ENCODE measurements at places on chromosomes 12 and 14.

GRCh38 chr12:115866909-115867525 is 410.5 kb downstream of the MED13L start:
- DNase-seq, result no peak

DNA sequence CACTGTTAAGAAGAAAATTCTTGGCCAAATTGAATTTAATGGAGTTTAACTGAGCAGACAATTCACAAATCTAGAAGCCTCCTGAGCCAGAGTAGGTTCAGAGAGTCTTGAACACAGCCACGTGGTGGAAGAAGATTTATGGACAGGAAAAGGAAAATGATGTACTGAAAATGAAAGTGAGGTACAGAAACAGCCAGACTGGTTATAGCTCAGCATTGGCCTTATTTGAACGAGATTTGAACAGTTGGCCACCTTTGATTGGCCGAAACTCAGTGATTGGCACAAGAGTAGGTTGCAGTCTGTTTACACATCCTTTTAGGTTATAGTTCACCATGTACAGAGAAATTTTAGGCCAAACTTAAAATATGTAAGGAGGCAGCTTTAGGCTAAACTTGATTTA is 9.9 kb downstream of the OAS2 start:
- DNase-seq, result no peak

- DNase-seq, result no peak
Observed at GRCh38 chr14:71931492-71932228, 569 bp upstream of the RGS6 start.

DNA sequence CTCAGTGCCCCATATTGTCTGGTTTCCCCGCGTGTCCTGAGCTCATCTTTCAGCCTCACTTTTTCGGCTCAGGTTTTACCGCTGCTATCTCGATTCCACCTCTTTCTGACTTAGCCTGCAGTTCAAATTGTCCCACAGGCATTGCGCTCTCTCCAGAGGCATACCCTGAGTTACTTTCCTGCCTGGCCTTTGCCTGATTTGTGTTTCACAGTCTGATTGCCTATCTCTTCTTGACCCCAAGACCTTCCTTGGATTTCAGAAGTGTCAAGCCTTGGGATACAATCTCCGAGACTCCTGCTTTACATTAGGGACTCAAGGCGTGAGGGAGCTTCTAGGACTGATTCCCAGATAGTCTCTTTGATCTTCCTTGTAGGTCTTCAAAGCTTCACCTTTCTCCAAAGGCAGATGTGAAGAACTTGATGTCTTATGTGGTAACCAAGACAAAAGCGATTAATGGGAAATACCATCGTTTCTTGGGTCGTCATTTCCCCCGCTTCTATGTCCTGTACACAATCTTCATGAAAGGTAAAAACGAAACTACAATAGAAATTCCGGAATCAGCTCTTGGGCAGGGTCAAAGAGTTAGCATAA is 629 bp downstream of the LETMD1 start:
- no peak for DNase-seq

DNA sequence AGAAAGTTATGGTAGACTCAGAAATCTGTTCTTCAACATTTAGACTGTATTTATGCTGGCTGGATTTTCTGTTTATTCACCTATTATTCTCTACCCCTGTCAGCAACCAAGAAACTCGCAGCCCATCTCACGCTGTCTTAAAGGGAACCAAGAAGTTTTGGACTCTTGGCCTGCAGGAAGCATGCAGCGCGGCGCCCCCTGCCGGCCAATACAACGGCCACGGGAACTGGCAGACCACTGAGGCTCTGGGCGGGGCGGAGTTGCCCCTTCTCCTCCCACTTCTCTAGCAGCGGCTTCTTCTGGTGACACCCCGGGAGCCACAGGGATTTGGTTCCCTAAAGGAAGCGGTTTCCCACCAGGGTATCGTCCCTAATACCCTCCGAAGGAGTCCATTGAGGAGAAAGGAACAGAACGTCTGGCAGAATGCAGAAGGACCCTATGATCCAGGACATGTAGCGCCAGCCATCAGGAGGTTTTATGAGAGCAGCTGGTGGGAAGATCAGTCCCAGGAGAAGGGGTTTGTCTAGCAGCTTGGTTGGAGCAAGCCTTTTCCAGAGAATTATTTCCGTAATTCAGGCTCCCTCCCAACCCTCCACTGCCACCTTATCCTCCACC is 21.0 kb upstream of the RNASE2 start:
- DNase-seq, result no peak

DNA sequence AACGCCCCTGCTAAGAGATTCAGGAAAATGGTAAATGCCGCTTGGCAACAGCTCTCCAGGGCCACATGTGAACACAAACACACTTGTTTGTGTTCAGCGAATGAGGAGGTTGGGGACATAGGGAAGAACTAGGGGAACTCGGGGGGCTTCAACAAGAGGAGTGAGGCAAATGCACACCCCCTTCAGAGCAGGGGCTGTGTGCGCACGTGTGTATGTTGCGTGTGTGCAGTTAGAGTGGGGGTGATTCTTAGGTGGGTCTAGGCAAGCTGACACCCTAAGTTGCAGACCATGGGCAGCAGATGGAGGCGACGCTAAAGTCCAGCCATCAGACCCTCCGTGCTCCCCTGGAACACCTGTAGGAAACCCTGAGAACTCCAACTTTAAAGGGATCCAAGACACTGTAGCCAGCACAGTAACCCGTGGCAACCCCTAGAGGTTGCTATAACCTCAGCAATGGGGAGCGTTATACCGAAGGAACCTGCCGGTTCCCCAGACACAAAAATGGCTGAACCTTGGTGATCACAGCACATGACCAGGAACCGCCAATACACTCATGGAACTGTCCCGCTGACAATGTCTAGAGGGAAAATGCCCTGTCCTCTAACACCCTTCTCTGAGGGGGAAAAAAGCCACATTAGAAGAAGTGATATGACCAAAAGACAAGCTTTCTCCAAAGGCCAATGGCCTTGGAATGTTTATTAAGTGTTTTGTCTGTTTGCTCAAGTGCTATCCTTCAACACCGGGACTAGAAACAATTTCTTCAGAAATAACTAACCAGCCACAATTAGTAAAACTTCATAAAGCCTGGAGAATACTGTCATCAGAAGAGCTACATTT is 86.5 kb upstream of the CEP83 start:
- DNase-seq, result peak; percentile 28

DNA sequence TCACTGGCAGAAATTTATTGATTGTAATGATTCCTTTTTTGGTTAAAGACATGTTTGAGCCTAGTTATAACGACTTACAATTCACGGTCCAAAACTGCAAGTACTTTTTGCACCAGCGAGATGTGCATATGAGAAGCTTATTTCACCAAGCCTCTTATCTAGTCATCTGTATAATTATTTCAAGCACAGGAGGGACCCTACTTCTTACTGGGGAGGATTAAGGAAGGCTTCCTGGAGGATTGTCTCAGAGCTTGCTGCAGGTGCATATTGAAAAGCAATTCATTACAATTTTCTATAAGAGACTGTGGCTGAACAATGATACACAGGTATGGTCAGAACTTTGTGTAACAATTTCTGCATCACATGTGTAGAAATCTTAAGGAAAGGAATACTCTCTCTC is 152.9 kb downstream of the CAND1 start:
- no peak for DNase-seq

DNA sequence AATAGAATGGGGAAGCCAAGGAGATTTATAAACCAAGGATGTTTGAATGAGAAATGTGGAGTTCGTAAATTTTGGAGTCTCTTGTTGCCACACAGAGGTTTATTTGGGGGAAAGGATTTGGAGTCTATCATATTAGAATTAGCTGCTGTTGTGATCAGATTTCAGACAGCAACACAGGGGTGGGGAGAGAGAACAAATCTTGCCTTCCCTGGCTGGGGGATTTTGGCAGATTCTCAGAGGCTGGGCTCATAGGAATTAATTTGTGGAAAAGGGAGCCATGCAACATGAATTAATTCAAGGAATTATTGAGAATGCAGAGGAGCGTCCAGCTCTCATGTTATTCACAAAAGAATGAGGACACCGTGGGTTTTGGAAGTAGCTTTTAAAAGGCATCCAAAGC is 73.9 kb upstream of the PRMT8 start:
- no peak for DNase-seq

GRCh38 chr12:55965941-55966407 is at the start of gene PMEL:
Gene PMEL, minus strand, starts transcription at chr12:55966042. Its CDS starts 31 bp downstream, at chr12:55966011.
- DNase-seq, result no peak

GRCh38 chr14:67746927-67747326 is 45.2 kb downstream of the RDH12 start:
- no peak for DNase-seq

- no peak for DNase-seq
Observed at GRCh38 chr14:54219261-54220070, 177.3 kb upstream of the CDKN3 start.

DNA sequence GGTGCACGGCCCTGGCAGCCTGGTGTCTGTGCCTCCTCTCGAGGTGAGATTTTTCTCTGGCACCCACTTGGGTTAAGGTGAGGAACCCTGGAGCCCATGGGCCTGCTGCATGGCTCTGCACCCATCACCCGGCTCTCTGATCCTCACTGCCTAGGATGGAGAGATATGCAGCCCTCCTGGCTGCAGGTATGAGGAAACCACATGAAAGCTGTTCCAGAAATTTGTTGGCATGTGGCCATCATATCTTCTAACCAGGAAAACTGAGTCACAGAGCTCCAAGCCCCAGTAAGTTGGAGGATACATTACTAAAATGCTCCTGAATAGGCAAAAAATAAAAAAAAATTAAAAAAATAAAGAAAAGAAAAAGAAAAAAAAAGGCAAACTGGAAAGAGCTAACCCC is 39.3 kb upstream of the DDX11 start:
- DNase-seq, result no peak

- no peak for DNase-seq
Observed at GRCh38 chr12:97487470-97487869, 24.9 kb downstream of the RMST start.

- DNase-seq, result no peak
Observed at GRCh38 chr12:2166696-2167095, 113.9 kb downstream of the CACNA1C start.

- DNase-seq, result no peak
Observed at GRCh38 chr14:42307239-42307825, 700.7 kb downstream of the LRFN5 start.

GRCh38 chr12:130345292-130345691 is 7.6 kb downstream of the PIWIL1 start:
- no peak for DNase-seq

DNA sequence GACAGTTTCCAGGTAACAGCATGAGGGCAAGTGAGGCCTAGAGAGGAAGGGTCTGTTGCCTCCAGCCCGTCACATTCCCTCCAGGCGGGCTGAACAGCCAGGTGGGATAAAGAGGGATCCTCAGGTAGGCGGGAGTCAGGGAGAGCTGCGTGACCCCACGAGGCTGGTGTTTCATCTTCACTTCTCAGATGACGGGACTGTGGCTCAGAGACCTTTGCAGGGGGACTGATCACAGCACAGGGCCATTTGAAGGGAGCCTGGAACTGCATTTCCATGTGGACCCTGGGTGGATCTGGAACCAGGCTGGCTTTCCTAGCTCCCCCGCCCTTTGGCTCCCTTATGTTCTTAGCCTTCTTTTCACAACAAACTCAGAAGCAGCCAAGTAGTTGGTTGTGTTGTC is 37.4 kb downstream of the SH2B3 start:
- no peak for DNase-seq

DNA sequence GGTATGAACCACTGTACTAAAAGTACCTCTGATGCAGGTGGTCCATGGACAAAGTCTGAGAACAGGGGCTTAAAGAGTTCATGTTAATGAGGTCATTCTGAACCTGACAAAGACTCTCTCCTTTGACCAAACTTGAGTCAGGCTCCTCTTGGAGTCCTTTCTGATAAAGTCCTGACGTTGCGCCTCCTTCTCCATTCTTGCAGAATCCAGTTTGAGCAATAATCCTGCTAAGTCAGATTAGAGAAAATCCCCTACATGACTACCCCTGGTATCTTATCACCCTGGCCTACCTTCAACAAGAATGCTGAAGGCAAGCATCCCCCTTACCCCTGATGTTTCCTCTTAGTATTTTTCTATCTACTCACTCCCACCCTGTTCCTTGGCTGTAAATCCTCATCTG is 46.0 kb upstream of the ISM2 start:
- no peak for DNase-seq

GRCh38 chr12:121787063-121788025 is 6.1 kb downstream of the RHOF start:
- DNase-seq, result no peak

DNA sequence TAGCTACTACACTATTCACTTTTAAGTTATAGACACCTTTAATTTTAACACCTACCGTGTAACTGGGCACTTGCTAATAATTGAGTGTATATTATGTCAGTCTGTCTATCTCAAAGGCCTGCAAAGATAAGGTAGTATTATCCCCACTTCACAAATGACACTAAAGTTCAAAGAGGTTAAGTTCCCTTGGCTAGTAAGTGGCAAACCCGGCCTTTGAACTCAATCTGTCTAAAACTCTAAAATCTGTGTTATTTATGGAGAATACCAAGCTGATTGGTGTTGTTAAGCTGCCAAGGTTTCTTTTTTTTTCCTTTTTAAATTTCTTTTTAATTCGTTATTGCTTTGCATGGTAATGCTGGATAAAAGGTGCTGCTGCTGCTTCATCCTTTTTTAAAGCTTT is 37.7 kb downstream of the YLPM1 start:
- DNase-seq, result no peak

GRCh38 chr14:74671789-74672188 is 41.1 kb downstream of the AREL1 start:
- DNase-seq, result no peak

DNA sequence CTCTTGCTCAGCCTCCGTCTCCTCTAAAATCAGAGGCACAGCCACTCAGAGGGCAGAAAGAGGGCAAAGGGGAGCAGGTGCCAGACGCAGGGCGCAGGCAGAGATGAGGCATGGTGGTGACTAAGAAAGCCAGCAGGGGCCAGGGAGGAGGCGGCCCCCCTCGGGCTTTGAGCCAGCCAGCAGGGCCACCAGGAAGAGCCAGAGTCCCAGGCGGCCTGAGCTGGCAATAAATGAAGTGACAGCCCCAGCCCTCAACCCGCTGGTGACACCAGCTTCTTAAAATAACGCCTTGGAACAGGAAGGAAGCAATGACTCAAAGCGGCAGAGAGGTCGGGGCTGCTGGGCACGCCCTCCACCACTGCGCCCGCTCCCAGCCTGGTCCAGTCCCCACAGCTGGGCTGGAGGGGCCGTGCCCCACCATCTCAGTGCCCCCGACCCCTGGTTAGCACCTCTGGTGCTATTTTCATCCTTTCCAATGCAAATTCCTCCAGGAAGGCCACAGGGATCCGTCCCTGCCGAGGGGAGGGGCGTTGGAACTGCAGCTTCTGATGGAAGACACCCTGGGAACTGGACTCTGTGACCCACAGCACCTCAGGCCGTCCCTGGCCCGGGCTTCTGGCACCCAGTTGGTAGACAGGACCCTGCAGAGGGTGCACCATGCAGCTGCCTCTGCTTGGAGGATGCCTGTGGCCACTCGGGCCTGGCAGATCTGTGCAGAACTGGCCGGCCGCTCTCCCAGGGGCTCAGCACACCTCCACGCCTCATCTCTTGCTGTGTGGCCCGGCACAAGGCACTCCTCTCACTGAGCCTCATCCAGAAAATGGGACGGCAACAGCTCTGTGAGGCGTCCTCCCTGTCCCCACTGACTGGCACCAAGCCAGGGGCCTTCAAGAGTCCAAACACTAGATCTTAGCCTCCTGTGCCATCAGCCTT is 113.7 kb downstream of the NCOR2 start:
- peak; percentile 53 for DNase-seq

GRCh38 chr14:75615200-75615599 is 36.8 kb downstream of the FLVCR2 start:
- no peak for DNase-seq
